ENCODE measurements at places on chromosomes 16 and 17.
A peak's percentile ranks its signal among the peaks of the same experiment; 100 is the strongest.

- no peak for DNase-seq
Observed at GRCh38 chr16:83830091-83830768, 22.5 kb downstream of the HSBP1 start.

DNA sequence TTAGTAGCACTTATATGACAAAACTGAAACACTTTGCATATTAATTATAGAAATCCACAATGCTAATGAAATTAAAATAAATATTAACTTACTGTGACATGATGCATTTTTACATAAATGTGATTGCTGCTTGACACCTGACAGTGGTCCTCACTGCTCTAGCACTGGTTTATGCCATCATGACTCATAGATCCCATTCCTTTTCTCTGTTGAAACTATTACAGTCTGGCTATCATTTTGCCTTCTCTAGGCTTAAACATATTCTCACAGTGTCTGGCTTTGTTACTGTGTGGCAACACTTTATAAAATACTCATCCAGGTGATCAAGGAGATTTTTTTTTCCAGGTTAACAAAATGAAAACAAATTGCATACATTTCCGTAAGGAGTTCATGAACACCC lies 108.0 kb downstream of the MRTFB start:
- no peak for DNase-seq

DNA sequence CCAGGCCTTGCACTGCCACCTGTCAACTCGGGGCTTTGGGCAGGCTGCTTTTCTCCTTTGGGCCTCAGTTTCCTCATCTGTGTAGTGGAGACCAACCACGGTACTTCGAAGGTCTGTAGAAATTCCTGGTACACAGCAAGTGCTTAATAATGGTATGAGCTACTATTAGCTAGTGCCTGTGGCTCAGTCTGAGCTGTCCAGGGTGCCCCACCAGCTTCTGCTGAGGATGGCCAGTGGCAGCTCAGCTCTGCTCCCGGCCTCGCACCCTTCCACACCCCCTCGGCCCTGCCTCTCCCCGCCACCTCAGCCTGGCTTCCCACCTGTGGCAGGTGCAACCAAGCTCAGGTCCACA lies 26.2 kb upstream of the PLCG2 start:
- no peak for DNase-seq

- no peak for DNase-seq
Observed at GRCh38 chr17:51298508-51299371, 38.4 kb downstream of the UTP18 start.

GRCh38 chr16:57260294-57260929 lies 15.4 kb downstream of the ARL2BP start:
- DNase-seq = no peak

DNA sequence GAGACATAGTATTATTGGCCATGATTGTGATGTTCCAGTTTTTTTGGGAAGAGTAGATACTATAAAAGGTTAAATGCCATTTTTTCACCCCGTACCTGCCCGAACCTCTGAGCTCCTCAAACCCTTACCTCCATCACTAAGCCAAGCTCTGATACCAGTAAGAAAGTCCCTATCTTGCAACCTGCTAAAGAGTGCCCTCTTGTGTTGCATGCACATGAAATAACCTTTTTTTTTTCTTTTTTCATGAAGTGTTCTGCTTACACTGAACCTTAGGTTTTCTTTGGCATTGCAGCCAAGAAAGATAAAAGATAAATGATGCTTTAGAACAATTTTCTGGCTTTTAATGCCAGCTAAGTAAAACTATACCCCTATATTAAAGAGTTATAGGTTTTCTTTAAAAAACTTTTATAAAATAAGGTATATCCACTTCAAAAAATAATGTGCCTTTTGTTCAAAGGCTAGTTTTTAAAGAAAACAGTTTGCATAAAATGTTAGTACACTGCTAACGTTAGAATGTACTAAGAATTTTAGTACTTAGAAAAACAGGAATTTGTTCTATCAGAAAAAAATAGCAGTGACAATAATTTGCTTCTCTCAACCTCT lies 295.3 kb upstream of the PMFBP1 start:
- DNase-seq = peak; percentile 3

DNA sequence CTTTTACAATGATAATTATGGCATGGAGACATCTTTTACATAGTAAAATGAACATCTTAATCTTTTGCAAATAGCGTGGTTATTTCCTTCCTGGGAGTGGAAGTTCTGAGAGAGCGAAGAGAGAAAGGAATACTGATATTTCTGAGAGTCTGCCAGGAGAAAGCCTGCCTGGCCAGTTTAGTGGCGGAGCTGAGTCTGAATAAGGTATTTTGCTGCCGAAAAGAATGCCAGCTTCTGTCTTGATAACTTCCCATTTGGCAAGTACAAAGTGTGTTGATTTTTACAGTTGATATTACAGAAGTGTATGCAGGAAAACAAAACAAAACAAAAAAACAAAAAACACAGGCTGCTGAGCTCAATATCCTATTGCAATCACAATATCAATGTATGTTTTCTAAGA lies 55.9 kb downstream of the KCNJ2 start:
- no peak for DNase-seq

DNA sequence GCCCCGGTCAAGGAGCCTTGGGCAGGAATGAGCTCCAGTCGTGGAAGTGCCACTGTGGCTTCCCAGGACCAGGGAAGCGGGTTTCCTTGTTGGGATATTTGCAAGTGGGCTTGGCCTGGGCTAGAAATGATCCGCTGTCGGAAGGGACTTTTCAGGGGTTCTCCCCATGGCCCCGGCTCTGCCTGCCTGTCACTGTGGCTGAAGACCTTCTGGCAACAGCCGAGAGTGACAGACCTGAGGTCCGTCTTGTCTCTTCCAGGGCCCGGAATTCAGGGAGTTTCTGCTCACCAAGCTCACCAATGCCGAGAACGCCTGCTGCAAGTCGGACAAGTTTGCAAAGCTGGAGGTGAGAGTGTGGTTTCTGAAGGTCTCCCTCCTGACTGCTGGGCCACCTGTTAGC lies 57.7 kb downstream of the OR1D5 start:
- DNase-seq = no peak

DNA sequence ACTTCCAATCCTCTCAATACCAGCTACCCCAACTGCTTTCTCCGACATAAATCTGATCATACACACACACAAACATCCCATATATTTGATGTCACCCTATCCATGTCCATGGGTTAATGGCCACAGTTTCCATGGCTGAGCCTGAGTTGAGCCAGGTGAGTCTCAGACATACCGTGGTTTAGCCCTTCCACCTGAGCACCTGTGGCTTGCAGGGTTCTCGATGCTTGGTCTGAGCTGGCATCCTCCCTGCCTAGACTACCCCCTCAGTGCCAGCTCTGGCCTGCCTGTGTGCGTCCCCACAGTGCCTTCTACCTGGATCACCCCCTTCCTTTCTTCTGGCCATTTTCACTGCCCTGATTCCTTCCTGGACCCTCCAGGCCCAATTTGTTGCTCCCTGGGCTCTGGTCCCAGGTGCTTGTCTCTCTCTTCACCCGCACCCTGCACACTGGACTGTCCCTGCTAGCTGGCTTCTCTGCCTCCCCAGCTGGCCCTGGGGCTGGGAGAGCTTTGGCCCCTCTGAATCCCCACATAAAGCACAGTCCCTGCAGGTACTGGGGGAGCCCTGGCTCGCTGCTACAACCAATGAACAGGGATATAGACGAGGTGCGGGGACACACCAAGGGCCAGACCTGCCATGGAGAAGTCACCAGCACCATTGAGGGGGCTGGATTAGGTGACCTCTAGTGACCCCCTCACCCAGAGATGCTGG lies 7.4 kb downstream of the ELMO3 start:
- no peak for DNase-seq

GRCh38 chr16:4648917-4649316 lies 24.3 kb downstream of the MGRN1 start:
- no peak for DNase-seq

- no peak for DNase-seq
Observed at GRCh38 chr16:84194018-84194417, 3.1 kb downstream of the ADAD2 start.

DNA sequence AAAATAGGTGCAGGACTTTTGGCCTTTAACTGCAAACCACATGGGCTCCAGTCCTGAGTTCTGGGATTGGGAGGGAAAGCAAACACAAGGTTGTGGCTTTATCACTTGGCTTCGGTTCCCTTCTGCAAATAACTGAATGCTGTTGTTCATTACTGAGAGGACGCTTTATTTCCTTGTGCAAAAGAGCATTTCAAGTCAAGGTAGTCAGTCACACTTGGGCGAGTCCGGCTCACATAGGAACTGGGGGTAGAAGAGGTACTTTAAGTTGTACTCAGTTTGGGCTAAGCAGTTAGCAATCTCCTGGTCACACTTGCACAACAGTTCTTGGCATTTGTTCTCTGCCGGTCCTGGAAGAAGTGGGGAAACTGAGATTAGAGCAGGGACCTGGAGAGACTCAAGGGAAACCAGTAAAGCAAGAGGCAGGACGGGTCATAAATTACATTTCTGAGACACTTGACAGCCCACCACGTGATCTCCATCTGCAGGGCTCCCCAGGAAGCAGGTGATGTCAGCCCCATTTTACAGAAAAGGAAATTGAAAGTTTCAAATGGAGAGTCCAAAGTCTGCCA lies 21.6 kb downstream of the PLA2G10 start:
- DNase-seq = no peak

- no peak for DNase-seq
Observed at GRCh38 chr17:55266051-55266957, 1.5 kb downstream of the HLF start.

DNA sequence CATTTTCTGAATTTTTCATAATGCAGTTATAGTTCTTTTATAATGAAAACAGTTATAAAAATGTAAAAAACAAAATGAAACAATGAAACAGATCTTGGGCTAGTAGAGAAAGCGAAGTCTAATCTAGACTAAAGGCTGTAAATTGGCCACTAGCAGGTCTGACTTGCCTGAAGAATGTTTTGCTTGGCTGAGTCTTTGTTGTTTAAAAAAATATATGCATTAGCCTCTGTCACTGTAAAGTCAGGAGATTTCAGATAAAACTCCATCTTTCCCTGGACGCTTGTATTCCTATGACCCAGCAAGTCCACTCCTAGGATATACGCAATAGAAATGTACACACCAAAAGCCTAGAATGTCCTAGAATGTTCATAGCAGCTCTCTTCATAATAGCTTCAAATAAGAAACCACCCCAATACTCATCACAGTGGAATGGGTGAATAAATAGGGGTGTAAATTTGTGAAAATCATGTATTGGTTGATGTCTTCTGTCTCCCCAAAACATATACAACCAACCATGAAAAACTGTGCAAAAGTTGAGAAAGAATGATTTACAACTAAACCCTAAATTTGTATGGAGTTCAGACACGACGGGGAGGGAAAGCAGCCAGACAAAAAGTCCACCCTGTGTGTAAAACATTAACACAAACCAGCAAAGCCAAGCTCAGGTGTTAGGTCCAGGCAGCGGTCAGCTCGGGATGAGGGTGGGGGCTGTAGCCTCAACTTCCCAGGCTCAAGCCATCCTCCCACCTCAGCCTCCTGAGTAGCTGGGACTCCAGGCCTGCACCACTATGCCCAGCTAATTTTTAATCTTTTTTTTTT lies 37.7 kb upstream of the MEAK7 start:
- DNase-seq = no peak

DNA sequence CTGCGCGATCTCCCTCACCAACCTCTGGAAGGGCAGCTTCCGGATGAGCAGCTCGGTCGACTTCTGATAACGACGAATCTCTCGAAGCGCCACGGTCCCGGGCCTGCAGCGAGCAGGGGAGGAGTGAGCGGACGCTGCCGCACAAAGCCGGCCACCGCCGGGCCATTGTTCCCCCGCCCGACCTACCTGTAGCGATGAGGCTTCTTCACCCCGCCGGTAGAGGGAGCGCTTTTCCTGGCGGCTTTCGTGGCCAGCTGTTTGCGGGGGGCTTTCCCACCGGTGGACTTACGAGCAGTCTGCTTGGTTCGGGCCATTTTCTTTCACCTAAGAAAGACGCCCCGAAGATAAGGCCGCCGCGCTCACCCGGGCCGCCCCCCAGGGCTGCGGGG lies 5.8 kb upstream of the UNK start:
- no peak for DNase-seq

DNA sequence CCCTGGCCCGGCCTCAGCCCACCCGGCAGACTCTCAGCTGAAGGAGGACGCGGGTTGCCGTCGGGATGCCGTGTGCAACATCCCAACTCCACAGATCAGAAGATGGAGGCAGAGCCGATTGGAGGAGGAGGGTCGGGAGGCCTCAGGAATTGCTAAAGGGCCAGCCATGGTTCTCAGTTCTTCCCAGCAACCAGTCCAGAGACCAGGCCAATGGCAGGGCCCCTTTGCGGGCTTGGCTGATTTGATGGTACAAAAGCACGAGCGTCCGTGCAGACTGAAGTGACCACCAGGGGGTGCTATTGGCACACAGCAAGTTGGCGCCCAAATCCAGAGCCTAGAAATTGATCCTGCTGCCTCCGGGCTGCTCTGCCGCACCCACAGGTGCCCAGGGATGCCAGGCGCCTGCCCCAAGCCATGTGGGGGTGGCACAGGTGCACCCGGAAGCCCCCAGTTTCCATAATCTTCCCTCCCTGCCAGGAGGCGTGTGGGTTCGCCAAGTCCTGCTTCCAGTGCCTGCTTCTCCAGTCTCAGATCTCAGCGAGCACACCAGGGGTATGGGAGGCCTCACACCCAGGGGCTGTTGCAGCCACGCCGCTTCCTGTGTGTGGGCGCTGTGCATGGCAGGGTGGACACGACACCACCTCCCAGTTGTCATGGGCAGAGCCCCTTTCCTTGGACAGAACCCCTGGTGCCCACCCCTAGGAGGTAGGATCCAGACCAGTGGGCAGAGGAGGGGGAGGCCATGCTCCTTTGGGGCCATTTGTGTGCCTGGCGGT lies 7.1 kb upstream of the TEX19 start:
- DNase-seq = peak; percentile 70

- no peak for DNase-seq
Observed at GRCh38 chr16:12362482-12363458, 386.2 kb downstream of the SNX29 start.

DNA sequence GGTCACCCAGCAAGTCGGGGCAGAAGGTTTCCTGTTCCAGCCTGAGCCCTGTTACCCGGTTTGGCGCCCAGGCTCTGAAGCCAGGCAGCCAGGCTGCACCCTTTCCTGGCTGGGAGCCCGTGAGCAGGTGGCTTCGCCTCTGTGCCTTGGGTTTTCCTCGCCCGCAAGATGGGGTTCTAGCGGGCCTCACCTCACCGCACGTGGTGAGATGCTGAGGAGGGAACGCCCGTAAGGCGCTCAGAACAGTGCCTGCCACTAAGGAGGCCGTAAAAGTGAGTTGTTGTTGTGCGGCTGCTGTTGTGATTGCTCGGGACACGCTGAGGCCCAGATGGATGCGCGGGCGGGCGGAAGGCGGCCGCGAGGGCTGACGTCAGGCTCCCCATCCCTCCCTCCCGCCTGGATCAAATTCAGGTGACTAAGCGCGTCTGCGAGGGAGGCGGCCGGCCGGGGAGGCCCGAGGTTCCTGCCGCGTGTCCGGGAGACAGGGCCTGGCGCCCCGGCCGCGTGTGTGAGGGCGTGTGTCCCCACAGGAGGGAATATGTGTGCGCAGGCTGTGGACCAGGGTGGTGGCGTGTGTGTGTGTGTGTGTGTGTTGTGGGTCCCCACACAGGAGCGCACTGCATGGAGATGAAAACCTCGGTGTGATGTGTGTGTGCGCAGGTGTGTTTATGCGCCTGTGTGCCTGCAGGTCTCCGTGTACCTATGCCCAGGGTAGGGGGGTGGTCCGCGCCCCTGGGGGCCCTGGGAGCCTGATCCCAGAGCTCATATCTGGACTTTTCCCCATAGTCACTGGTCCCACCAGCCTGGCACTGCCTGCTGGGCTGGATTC lies 4.3 kb downstream of the CAMKK1 start:
- no peak for DNase-seq

- DNase-seq = no peak
Observed at GRCh38 chr16:82832821-82833220, 206.1 kb downstream of the CDH13 start.
